SK-N-MC (cell line): ENCODE measurements at places on chromosomes 4 and X.
A peak's percentile ranks its signal among the peaks of the same experiment; 100 is the strongest.

GRCh38 chr4:153212736-153213135, 8.5 kb downstream of the TRIM2 start:
- peak; percentile 72 for DNase-seq

GRCh38 chr4:163263606-163264005, 68.8 kb downstream of the NPY1R start:
- DNase-seq, result peak; percentile 37

- DNase-seq, result no peak
Observed at GRCh38 chrX:46984705-46985104, 72.5 kb downstream of the JADE3 start.

- no peak for DNase-seq
Observed at GRCh38 chr4:106385853-106386393, 17.3 kb upstream of the GIMD1 start.

- DNase-seq, result no peak
Observed at GRCh38 chrX:118974088-118974907, at the start of gene LONRF3. LONRF3 (plus strand) TSS chrX:118974618; CDS start chrX:118974781, 163 bp downstream.

- no peak for DNase-seq
Observed at GRCh38 chr4:26884026-26884425, 23.4 kb downstream of the STIM2 start.

DNA sequence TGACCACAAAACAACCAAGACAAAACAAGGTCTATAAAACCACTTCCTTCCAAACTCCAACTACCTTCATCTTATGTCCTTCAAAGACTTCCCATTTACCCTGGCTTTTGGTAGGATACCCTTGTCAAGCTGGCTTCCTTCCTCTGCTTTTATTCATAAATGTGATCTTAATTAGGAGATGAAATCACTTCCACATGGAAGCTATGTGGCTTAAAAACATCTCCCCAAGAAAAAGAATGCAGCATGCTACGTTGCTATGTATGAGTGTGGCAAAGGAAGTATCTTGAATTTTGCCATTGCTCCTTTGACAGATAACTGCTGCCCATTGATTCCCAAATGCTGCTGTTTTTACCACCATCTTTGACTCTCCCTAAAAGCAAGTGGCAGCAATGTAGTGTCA, 46.4 kb upstream of the VEGFD start:
- DNase-seq, result no peak

DNA sequence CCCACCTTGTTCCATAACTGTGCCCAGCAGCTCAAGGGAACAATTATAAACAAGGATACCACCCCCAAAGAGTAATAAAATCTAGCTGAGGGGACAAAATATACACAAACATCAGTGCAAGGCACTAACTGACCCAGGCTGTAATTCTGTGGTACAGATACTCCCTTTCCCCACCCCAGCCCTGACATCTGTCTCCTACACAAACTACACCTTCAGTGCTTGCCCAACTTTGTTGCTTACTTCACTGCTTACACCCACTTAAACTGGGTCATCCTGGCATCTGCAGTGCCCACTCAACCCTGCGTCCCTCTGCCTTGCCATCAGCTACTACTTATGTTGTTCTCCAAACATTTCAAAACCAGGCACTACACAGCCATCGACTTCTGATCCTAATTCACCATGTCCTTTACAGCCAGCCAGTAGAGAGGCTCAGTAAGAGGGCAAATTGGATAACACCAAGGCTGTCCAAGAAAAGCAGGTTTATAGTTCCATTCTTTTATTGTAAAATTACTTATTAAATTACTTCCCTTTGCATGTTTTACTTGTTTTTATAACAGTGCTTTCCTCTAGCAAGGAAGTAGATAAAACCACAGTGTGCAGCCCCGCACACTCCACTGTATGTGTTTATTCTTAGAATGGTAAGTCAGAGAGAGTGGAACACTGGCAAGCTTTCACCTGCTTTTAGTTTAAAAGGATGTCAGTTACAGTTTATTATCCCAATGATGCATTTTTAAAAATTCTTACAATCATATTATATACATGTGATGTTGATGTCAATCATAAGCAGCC, 149.6 kb downstream of the INPP4B start:
- DNase-seq, result no peak

- DNase-seq, result no peak
Observed at GRCh38 chr4:112973750-112974251, 75.7 kb upstream of the ANK2 start.

DNA sequence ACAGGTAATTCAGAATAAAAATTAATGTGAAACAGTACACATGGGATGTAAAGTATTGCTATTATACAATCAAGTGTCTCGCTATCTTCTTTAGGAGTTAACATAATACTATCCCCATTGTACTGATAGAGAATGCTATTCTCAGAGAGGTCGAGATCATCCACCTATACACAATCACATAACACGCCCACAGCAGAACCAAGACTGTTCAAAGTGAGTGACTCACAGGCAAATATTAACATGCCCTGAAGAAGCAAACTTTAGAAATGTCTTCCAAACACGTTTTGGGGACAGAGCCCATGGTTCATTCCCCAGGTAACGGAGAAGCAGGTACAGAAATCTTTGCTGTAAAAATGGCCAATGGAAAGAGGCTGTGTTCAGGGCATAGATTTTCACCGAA, 50.1 kb upstream of the PHKA2 start:
- no peak for DNase-seq

GRCh38 chr4:128286474-128287058, 1.0 kb downstream of the PGRMC2 start:
- DNase-seq, result no peak

- no peak for DNase-seq
Observed at GRCh38 chr4:126369076-126369475, 1054.3 kb downstream of the FAT4 start.

DNA sequence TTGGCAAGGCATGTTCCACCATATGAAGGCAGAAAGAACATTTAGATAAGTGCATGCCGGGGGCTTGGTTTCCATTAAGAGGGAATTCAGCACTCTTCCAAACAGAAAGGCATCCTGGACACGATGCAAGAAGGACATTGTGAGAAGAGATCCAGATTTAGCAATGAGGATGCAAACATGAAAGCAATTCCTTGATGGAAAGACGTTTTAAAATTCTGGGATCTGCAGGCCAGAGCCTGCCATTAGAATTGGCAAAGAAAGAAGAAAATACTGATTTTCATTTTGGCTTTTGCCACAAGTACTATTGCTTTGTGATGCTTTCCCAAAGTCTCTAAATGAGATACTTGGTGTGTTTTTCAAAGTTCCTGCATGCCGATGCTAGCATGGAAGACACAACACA, 367.6 kb downstream of the PPP3CA start:
- no peak for DNase-seq

DNA sequence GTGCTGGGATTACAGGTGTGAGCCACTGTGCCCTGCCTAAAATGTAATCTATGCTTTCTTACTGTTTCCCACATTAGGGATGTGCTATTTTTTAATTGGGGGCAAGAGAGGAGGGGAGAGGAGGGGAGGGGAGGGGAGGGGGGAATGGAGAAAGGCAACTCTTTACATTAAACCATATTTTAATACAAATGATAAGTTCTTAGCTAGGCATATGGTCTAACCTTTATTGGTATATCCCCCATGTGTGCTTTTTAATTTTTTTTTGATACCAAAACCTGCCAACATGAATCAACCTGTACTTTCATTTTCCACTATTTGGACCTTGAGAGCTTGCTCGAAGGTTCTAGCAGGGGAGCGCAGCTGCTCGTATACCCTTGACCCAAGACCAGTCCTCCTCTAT, 6.4 kb downstream of the CLOCK start:
- no peak for DNase-seq

DNA sequence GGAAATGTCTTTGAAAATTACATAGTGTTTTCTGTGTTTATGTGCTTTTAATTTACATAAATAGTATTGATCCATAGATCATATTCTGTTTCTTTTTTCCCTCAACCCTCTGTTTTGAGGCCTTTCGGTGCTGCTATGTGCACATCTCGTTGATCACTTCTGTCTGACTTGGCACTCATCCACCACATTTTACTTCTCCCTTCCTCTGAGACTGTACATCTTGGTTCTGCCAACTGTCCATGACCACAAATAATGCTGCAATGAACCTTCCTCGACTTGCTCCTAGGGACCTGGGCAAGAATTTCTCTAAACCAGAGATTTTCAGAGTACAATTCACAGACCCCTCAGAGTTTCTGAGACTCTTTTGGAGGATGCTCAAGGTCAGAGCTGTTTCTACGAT, 74.4 kb downstream of the RTL5 start:
- DNase-seq, result no peak

- no peak for DNase-seq
Observed at GRCh38 chr4:98822144-98822543, 106.8 kb downstream of the EIF4E start.

DNA sequence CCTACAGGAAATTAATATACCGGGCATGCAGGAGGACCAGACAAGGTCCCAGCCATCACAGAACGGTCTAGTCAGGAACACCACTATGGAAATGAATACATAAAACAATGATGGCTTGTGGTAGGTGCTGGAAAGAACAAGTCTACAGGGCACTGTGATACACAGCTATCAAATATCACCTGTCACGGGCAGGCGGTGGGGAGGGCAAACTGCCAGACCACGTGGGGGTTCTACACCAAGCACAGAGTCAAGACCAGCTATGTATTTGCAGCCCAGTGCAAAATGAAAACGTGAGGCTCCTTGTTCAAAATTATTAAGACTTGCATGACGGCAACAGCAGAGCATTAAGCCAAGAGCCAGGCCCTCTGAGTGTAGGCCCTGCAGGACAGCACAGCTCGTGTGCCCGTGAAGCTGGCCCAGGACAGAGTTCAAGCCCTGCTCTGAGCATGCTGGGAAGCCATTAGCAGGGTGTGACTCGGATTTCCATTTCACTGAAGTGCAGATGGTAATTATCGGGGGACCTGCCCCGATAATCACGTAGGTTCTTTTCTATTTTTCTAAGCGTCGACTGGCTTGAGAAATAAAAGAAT, 83.6 kb downstream of the JAKMIP1 start:
- no peak for DNase-seq

DNA sequence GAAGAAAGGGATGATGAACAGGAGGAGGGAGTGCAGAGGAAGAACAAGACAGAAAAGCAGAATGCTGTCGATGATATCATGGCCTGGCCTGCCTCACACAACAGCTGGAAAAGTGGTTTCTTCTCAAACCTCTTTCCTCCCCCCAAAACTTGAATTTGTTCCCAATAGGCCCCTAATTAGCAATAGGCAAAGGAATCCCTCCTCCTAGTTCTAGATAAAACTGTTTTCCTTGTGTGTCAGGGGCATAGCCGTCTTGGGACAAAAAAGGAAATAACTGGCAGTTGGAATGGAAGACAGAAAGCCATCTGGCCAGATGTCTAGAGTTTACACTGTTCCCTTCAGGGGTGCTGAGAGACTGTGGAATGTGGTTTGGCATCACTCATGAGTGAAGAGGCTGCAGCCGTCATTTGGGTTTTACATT, 177.8 kb upstream of the C1QTNF7 start:
- DNase-seq, result no peak

DNA sequence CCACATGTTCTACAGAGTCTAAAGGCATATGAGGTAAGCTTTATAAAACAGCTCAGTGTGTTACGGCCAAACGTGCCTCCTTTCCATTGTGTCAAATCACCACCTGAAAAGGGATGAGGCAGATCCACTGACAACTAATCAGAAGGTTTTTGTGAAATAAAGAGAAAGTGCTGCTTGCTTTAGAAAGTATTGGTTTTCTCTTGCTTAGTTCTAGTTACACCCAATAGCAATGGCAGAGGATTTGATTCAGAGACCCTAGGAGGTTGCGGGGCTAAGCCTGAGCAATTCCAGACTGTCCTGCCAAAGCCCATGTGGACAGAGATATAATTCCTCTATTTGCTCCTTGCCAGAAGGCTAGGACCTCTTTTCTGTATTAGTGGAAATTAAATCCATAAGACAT, 125.5 kb downstream of the SPRY1 start:
- no peak for DNase-seq

DNA sequence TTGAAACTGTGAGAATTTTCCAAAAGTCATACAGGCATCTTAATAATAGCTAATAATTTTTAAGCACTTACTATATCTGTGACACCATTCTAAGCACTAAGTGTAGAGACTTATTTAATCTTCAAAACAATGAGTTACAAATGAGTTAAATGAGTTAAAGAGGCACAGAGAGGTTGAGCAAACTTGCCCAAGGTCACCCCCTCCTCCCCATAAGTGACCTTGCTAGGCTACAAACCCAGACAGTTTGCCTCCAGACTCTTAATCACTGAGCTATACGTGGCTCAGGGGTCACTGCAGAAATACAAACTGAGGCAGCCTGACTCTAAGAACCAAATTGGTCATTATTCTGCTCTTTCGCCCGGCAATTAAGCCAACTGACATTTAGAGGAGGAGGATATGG, 15.5 kb downstream of the CTPS2 start:
- no peak for DNase-seq

- no peak for DNase-seq
Observed at GRCh38 chr4:7843831-7844593, 95.6 kb downstream of the AFAP1 start.

- DNase-seq, result no peak
Observed at GRCh38 chr4:72243641-72244040, 211.8 kb downstream of the NPFFR2 start.

DNA sequence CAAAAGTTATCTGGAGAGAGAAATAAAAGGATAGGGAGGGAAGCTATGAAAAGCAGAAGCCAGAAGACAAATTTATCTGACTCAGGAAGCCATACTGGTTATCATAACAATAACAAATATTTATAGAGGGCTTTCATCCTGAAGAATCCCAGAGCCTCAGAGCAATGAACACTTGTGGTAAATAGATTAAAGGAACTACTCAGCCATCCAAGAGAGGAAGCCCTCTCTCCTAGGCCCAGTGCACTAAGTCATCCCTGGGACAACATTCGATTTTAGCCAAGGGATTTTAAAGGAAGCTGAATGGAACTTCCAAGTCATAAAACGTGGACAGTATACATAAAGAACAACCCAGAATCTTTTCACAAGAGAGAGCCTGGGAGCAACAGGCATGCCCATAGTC, 76.9 kb downstream of the COL4A6 start:
- no peak for DNase-seq

DNA sequence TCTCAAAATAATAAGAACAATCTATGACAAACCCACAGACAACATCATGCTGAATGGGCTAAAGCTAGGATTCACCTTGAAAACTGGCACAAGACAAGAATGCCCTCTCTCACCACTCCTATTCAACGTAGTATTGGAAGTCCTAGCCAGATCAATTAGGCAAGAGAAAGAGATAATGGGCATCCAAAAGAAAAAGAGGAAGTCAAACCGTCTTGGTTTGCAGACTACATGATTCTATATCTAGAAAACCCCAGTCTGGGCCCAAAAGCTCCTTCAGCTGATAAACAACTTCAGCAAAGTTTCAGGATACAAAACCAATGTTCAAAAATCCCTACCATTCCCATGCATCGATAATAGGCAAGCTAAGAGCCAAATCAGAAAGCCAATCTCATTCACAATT, 59.0 kb downstream of the CHM start:
- DNase-seq, result no peak
